ENCODE measurements at places on chromosomes 1 and 21.

GRCh38 chr1:79974659-79975058, 968.1 kb upstream of the ADGRL4 start:
- no peak for DNase-seq

DNA sequence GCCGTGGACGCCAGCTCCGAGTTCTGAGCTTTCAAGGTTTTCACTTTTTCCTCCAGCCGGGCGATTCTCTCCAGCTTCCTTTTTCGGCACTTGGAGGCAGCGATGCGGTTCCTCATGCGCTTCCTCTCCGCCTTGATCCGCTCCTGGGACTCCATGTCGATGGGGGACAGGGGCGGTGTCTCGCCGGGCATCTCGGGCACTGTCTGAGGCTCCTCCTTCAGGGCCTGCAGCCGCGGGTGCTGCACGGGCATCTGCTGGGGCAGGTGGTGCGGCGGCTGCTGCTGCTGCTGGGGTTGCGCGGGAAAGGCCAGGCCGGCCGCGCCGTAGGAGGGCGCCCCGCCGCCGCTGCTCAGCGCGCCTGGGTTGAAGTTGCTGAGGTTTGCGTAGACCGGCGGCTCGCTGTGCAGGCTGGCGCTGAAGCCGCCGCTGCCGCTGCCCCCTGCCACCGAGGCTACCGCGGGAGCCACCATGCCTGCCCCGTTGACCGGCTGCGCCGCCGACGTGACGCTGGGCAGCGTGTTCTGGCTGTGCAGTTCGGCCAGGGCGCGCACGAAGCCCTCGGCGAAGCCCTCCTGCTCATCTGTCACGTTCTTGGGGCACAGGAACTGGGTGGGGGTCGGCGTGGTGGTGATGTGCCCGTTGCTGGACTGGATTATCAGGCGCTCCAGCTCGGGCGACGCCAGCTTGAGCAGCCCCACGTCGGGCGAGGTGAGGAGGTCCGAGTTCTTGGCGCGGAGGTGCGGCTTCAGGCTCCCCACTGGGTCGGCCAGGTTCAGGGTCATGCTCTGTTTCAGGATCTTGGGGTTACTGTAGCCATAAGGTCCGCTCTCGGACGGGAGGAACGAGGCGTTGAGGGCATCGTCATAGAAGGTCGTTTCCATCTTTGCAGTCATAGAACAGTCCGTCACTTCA, 1.4 kb downstream of the JUN start:
- DNase-seq = no peak

- no peak for DNase-seq
Observed at GRCh38 chr1:183821889-183822611, 17.1 kb downstream of the RGL1 start.

GRCh38 chr1:234776256-234776875, 166.4 kb upstream of the IRF2BP2 start:
- DNase-seq = no peak

- no peak for DNase-seq
Observed at GRCh38 chr1:230867101-230867902, 1.0 kb downstream of the C1orf198 start.

GRCh38 chr1:107889524-107889923, 75.5 kb downstream of the VAV3 start:
- no peak for DNase-seq

DNA sequence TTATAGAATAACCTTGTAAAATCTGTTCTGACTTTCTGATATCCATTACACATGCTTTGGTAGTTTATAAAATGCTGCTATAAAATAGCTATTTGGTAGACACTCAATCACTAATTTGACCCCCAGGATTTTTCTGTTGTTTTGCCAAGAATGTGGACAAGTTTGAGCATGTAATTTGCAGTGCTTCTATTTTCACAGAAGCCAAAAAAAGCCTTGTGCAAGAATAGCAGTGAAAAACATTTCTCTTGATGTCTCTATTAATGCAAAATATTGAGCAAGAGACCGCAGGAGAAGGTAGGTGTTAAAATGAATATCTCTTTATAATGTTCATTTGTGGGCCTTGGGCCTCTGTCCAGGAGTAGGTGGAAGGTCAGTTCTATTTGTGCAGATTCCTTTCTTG, 22.5 kb downstream of the MAP3K7CL start:
- no peak for DNase-seq

- peak; percentile 34 for DNase-seq
Observed at GRCh38 chr1:205935869-205936268, 7.4 kb downstream of the SLC26A9 start.

DNA sequence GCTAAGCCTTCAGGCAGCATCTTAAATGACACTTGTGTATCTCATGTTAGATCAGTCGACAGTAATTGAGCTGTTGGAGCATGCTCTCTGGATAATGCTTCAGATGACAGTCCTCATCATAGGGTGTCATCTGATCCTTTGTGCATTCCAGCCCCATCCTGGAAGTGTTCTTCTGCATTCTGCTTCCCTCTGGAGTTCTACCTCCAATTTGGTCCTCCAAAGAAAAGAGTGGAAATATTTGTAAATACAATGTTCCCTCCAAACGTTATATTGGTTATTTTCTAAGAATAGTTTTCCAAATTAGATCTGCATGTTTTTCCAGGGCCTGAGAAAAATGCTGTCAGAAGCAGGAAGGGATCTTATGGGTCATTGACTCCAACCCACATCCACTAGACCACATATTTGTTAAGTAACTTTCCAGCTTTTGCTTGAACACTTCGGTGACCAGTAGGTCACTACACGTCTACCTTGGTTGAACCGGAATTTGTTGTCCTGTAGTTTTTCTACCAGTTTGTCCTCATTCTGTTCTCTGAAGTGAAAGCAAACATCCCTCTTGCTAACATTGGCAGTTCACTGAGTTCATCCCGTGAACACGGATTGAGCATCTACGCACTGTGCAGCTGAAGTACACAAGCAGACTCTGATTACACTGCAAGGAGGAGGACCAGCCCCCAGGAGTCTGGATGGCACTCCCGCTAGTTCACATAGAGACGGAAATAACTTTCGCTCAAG, 136.0 kb downstream of the TLR5 start:
- DNase-seq = no peak

DNA sequence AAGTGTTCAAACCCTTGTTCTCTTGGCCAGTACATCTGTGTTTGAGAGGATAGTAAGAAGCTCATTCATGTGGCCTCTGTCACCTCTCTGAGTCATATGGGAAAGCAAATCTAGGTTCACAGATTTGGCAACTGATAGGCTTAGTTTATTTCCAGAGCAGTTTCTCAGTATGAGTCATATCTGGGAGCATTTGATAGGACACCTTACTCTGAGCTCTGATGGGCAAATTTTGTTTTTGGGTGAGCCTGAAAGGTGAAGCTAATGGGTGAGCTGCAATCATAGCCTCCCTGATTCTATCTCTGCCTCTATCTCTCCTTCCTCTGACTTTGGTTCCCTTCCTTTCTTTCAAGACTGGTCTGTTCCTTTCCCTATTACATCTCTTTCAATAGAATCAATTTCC, 134.4 kb downstream of the S1PR1 start:
- no peak for DNase-seq

DNA sequence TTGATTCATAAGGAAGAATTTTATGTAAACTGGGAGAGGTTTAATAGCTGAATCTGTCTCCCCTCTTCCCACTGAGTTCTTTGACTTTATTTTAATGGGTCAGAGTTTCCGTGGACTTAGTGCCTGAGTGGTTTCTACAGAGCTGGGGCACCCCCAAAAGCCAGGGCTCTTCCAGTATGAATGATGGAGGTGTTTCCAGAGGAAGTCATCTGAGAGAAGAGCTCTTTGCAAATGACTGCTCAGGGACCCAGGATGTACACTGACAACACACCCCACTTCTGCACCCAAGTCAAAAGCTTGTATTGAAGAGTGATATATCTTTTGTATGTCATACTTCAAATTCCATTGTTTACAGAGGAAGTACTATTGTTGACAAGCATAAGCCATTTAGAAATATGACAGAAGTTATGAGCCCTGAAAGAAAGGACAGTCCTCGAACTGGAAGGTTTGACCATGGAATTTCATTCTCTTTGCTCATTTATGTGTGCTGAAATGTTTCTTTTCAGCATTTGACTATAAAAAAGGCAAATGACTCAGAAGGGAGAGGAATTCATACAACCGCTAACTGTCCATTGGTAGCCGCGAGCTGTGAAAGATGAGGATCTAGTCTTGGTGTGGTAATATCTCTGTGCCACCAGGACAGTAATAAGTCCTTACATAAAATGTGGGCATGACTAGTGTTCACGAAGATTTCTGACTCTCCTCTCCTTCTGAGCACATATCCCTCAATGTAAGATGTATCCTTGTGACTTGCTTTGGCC, 25.4 kb upstream of the LMX1A start:
- DNase-seq = no peak

DNA sequence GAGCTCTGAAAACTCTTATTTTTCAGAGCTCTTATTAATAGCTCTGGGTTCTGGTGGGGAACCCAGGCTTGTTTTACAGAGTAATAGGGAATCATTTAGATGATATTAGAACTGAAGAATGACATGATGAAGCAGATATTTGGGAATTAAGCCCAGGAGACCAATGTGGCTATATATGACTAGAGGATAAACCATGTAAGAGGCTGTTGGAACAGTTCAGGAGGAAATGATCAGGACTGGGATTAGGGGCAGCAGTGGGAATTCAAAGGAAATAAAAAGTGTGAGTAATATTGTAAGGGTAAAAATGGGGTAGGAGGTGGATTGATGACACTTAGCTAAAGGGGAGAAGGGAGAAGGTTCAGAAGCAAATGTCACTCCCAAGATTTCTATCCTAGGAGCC, 58.6 kb downstream of the GIPC2 start:
- DNase-seq = peak; percentile 46

GRCh38 chr1:90494748-90495282, 222.3 kb downstream of the BARHL2 start:
- no peak for DNase-seq

GRCh38 chr1:200368556-200368955, 41.3 kb downstream of the ZNF281 start:
- DNase-seq = no peak

- DNase-seq = peak; percentile 43
Observed at GRCh38 chr1:48039088-48040054, 42.2 kb upstream of the TRABD2B start.

GRCh38 chr1:7781923-7782495, 2.1 kb upstream of the PER3 start:
- DNase-seq = no peak

Measured in NCI-H226 (cell line).